ENCODE measurements at places on chromosomes 6 and 20. TPM values are rescaled to one million over a fixed set of nuclear protein-coding genes. Genes with fewer than 3 reads are reported as not detected.

GRCh38 chr6:47126647-47127391 lies 84.7 kb upstream of the ADGRF1 start:
- H3K36me3 ChIP-seq = no peaks in the 10 kb centered on the region
- no peak overlapping the region for H3K27ac ChIP-seq
- H3K4me1 ChIP-seq = no peaks in the 10 kb centered on the region
- H3K27me3 ChIP-seq = no peaks in the 10 kb centered on the region
- no peak overlapping the region for H3K4me3 ChIP-seq

DNA sequence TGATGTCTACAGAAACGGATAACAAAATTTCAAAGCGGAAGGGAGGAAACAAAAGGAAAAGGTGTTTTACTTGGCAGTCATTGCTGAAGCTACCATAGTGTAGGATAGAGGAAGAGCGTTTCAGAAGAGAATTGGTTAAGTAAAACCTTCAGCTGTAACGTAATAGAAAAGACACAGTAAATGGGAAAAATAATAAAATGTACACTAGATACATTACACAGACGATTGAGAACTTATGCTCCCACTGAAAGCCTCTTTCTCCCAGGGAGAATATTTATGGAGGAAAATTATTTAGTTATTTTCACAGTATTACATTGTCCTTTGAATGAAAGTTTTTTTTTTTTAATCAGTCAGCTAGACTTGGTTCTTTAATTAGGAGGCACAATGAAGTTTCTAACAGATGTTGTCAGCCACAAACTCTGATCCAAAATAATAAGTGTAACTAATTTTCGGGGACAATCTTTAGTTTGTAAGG lies 90.7 kb upstream of the PRDM1 start:
- H3K36me3 ChIP-seq = no peaks in the 10 kb centered on the region
- no peak overlapping the region for H3K27ac ChIP-seq
- H3K4me1 ChIP-seq = peaks cover 7% of the 10 kb centered on the region
- no peak for DNase-seq
- H3K4me3 ChIP-seq = no peak overlapping the region
- H3K27me3 ChIP-seq = peaks cover 6% of the 10 kb centered on the region

DNA sequence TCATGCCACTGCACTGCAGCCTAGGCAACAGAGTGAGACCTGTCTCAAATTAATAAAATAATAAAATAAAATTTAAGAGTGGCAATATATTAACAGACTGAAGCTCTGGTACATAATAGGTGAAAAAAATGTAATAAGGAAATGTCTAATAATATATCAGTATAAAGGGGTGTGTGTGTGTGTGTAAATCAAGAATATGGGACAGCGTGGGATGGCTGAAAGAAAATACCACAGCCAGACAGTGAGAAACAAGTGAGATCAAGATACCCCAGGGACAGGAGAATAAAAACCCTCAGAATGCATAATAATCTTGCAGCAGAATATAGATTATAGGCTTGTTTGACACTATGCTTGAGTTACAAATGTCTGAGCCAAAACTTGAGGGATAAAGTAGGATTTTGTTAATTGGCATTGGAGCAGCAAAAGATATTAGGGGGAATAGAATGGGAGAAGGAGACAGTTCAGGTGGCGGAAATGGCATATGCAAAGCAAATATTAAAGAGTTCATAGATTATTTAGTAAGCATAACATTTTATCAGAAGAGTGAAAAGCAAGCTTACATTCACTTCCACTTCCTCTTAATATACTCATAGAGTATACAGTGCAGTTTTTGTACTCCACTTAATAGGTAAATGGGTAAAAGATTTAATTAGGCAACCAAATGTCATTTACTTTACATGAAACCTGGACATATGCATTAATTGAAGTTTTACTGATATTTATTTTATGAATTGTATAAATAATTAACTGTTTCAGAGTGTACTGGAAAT lies 398.5 kb upstream of the GJE1 start:
- H3K4me1 ChIP-seq = no peaks in the 10 kb centered on the region
- no peaks in the 10 kb centered on the region for H3K36me3 ChIP-seq
- H3K27ac ChIP-seq = no peak overlapping the region
- H3K4me3 ChIP-seq = no peak overlapping the region
- DNase-seq = no peak

- no peak overlapping the region for H3K4me3 ChIP-seq
- no peaks in the 10 kb centered on the region for H3K27me3 ChIP-seq
- H3K36me3 ChIP-seq = no peaks in the 10 kb centered on the region
Observed at GRCh38 chr6:121365536-121366521, 31.5 kb upstream of the TBC1D32 start.

GRCh38 chr20:278181-278580 lies 12.4 kb downstream of the C20orf96 start:
- no peaks in the 10 kb centered on the region for H3K4me1 ChIP-seq
- H3K27me3 ChIP-seq = no peaks in the 10 kb centered on the region
- no peak overlapping the region for H3K27ac ChIP-seq
- no peak overlapping the region for H3K4me3 ChIP-seq

- H3K27ac ChIP-seq = no peak overlapping the region
- H3K36me3 ChIP-seq = no peaks in the 10 kb centered on the region
- H3K27me3 ChIP-seq = no peaks in the 10 kb centered on the region
- H3K4me1 ChIP-seq = no peaks in the 10 kb centered on the region
- no peak overlapping the region for H3K4me3 ChIP-seq
Observed at GRCh38 chr6:119147101-119148053, 68.9 kb upstream of the FAM184A start.

HRH3 gene
- polyA plus RNA-seq = 0.02 TPM

BMP2 gene
- polyA plus RNA-seq = 3.1 TPM

TNXB gene
- 13.1 TPM for polyA plus RNA-seq

IMPG1 gene
- polyA plus RNA-seq = 0.07 TPM
